ENCODE measurements at places on chromosomes 11 and 22. TPM values are rescaled to one million over a fixed set of nuclear protein-coding genes. Genes with fewer than 3 reads are reported as not detected.

Gene AMPD3
- 5.3 TPM for polyA plus RNA-seq

Gene CFL1
- polyA plus RNA-seq = 1,980 TPM

Gene CCDC87
- 0.22 TPM for polyA plus RNA-seq

Gene OR8B12
- polyA plus RNA-seq = not detected

Gene TPBGL
- polyA plus RNA-seq = 0.01 TPM

Gene CASP5
- not detected for polyA plus RNA-seq

Gene CNTF
- 0.46 TPM for polyA plus RNA-seq

Gene SCN3B
- polyA plus RNA-seq = 0.15 TPM

Gene ZFP91
- polyA plus RNA-seq = 24.4 TPM

Gene RBFOX2
- polyA plus RNA-seq = 107 TPM

Gene MUC5AC
- polyA plus RNA-seq = under 0.01 TPM

Gene TRIM3
- 10.2 TPM for polyA plus RNA-seq

Gene DEFB131B
- polyA plus RNA-seq = not detected

Gene C11orf87
- 0.19 TPM for polyA plus RNA-seq

Gene IGLL1
- not detected for polyA plus RNA-seq

Gene MRGPRX3
- 28.1 TPM for polyA plus RNA-seq

Gene HPX
- 0.53 TPM for polyA plus RNA-seq

Gene RASSF10
- 2.1 TPM for polyA plus RNA-seq

Gene CNIH2
- polyA plus RNA-seq = 0.62 TPM

Gene SAA1
- 113 TPM for polyA plus RNA-seq

Gene MYO7A
- 3.7 TPM for polyA plus RNA-seq

Gene MMP27
- not detected for polyA plus RNA-seq

Gene ACR
- polyA plus RNA-seq = not detected
